ENCODE measurements at places on chromosomes 3 and 15.
A peak's percentile ranks its signal among the peaks of the same experiment; 100 is the strongest.

GRCh38 chr3:187130346-187131066, 8.8 kb downstream of the RPL39L start:
- peak; percentile 52 for DNase-seq

GRCh38 chr15:58453931-58454793, 22.4 kb downstream of the LIPC start:
- peak; percentile 36 for DNase-seq

DNA sequence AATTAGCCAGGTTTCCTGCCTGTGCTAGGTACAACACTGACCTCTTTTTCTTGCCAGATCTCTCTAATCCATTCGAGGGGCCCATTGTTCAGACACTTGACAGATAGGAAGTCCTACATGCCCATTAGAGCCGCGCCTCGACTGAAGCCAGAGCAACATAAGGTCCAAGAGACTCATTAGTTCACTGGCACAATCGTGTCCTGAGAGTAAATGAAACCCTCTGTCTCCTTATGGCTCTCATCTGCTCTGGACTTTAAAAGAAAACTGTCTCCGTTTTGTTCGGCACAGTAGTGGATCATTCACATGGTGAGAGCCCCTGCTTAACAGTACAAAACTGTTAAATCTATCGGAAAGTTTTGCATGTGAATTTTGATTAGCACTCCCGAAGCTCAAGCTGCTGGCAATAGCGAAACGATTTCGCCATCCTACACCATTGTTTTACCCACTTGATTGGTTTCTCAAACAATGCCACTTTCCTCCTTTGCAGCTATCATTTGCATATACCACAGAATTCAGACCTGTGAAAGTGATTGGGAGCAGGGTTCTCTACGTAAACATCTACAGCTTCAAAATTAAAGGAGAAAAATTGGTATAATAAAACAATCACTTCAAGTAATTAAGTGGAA, 19.0 kb upstream of the C15orf61 start:
- no peak for DNase-seq

GRCh38 chr15:58264053-58264971, 126.1 kb downstream of the AQP9 start:
- no peak for DNase-seq

DNA sequence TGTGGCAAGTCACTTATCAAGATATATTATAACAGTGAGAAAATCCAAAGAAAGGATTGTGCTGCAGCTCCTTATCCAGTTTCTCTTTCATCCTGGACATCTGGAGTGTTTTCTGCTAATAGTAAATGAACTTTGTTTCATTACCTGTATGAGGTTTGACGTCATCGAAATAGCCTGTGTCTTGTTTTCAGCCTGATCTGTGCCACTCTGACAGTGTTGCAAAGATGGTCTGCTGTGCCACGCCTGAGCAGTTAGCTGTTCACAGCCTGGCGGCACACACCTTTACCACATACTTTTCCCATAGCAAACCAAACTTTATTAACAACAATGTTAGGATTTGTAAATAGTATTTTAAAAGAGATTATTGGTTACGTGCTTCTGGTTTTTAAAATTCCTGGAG, 34.0 kb downstream of the YEATS2 start:
- no peak for DNase-seq

DNA sequence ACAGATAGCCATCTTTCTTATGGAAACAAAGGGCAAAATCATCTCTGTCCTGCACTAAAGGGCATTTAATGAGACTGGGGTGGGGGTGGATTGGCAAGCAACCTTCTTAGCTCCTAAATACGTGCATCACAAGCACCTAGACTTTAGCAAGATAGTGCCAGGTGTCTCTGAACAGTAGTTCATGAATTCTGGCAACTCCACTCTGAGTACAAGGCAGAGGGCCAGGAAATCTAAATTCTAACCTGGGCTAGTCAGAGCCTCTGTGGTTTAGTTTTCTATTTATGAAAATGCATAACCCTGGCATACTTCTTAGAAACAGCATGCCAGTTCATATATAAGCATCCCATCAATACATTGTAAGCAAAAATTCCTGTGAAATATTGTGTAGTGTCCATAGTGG, 788.5 kb downstream of the MCTP2 start:
- DNase-seq, result no peak

DNA sequence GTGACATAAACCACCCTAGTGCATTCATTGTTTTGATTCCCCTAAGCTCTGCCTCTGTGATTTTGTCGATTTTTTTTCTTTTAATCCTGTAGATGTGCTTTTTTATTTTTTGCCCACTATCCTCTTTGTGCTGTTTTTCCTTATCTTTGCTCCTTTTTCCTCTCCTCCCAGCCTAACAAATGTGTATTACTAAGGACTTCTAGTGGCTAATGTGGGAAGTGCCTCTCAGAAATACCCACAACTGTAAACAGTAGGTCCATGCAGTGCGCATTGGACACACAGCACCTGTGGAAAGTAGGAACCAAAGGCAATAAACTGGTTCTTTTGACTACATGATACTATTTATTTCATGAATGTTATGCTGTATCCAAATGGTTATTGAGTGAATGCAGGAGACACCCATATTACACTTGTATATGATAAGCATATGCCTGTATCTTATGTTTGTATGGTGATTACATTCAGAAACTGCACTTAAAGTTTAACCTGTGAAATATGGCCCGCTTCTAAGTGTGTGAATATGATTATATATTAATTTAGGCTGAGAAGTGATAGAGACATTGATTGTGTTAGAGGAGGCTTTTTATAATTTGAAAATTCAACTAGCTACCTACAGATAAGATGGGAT, 147.8 kb downstream of the PLCL2 start:
- no peak for DNase-seq

GRCh38 chr15:33215941-33216872, 21.7 kb upstream of the FMN1 start:
- DNase-seq, result no peak

GRCh38 chr3:106945435-106945834, 431.8 kb upstream of the CCDC54 start:
- DNase-seq, result no peak

- DNase-seq, result no peak
Observed at GRCh38 chr3:11583235-11583634, 60.5 kb downstream of the VGLL4 start.

GRCh38 chr15:75720297-75720696, 7.6 kb upstream of the CSPG4 start:
- no peak for DNase-seq

DNA sequence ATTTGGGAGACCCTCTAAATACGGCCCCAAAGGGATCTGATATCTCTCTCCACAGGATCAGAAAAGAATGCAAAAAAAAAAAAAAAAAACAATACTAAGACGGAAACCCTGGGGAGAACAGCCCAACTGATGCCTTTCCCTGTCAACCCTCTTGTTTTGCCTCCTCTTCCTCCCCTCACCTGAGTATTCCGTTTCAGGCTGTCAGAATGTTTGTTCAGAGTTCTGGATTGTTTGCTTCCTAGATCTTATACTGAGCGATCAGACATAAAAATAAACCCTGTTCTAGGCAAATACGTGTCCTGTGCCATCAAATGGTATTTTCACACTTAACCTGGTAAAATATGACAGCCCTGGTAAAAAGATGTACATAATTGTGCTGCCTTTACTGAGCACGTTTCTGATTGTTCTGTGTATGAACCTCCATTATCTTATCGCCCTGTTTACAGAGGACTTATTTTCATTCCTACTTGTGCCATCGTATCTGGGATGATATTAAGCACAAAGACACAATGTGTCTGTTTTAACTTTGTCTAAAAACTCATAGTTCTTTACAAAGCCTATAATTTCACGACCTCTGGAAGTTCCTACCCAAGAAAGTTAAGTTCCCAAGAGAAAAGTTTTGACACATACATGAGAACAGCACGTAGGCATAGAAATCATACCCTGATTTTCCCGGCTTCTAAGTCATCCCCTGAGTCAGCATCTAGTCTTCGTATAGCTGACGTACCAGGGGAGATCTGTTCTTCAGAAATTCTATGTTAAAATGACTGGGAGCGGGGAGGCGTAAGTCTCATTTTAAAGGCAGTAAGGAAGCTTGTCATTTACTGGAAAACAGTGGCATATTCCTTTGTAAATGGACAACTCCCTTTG, 856 bp downstream of the ZBTB38 start:
- DNase-seq, result no peak

DNA sequence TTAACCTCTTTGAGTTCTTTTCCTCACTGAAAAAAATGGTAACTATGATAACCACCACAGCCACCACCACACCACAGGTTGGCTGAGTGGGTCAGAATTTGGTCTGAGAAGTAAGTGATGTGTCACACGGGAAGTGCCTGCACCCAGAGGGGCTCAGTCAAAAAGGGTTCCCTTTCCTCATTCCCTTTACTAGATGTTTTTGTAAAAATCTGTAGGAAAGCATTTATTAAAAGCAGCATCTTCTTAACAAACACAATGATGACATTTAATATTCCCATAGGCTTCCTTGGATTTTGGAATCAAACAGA, 23.2 kb downstream of the CFAP92 start:
- no peak for DNase-seq

DNA sequence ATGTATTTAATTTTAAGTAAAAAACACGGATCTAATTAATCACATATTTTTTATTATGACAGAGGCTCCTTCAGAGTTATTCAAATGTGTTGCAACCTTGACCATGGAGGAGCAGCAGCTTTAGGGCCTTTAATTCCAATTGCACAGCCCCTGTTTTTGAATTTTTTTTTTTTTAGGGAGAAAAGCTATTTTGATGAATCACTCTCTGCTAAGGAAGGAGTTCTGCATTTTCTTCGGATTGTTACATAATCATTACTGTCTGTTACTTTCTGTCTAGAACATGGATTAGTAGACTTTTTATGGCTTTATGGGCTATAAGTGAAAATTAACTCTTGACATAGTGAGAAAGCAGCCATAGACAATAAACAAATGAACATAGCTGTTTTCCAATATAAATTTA, 90.8 kb downstream of the MCTP2 start:
- DNase-seq, result no peak

GRCh38 chr3:73805435-73805834, 180.7 kb upstream of the PDZRN3 start:
- DNase-seq, result no peak

GRCh38 chr15:22966321-22967083, 13.7 kb downstream of the CYFIP1 start:
- DNase-seq, result no peak

GRCh38 chr3:133592843-133593242, 19.4 kb downstream of the CDV3 start:
- peak; percentile 52 for DNase-seq

DNA sequence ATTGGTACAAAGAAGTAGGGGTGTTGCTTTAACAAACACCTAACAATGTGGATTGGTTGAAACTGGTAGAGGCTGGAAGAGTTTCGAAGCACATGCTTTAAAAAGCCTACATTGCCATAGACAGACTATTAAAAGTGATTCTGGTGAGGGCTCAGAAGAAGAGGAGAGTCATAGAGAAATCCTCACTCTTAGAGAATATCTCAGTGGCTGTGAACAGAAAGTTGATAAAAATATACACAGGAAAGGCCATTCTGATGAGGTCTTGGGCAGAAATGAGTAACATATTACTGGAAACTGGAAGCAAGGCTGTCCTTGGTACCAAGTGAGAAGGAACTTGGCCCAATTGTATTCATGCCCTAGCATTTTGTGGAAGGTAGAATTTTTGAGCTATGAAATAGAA, 173.7 kb upstream of the CRBN start:
- no peak for DNase-seq
